NCI-H1436 treated with DMSO at 0.1 percent for 48 hours (cell line): ENCODE measurements at places on chromosomes 2 and 18.

DNA sequence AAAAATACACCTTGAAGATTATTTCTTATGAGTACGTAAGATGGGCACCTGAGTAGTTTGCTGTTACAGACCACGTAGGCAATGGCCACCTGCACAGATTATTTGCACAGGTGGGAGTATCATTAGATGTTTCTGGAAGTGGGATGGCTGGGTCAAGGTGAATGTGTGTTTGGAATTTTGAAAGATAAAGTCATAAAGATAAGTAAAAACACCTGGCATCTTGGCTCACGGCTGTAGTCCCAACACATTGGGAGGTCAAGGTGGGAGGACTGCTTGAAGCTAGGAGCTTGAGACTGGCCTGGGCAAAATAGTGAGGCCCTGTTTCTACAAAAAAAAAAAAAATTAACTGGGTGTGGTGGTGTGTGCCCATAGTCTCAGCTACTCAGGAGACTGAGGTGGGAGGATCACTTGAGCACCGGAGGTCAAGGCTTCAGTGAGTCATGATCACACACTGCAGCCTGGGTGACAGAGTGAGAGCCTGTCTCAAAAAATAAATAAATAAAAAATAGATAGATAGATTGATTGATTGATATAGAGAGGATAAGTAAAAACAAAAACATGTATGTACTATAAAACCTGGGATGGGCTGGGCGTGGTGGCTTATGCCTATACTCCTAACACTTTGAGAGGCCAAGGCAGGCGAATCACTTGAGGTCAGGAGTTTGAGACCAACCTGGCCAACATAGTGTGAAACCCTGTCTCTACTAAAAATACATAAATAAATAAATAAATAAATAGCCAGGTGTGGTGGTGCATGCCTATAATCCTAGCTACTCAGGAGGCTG is 30.4 kb downstream of the ODC1 start:
- no peak for DNase-seq

DNA sequence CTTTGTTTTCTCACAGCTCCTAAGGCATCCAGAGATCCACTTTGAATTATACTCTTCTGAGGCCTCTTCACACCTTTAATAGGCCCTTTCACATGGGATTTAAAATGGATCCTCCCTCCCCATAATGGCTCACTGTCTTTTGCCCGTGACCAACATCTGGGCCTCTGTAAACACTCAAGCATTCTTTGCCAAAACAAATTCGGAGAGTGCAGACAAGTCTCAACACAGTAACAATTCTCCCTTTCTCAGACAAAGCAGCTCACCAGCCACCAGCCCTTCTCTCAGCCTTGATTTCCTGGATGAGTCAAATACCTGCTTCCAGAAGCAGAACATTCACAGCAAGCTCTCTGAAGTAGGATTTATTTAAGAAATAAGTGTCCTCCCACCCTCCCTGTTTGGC is 14.0 kb upstream of the IMP4 start:
- DNase-seq = no peak

- DNase-seq = no peak
Observed at GRCh38 chr2:75799859-75800258, 89.1 kb upstream of the GCFC2 start.

DNA sequence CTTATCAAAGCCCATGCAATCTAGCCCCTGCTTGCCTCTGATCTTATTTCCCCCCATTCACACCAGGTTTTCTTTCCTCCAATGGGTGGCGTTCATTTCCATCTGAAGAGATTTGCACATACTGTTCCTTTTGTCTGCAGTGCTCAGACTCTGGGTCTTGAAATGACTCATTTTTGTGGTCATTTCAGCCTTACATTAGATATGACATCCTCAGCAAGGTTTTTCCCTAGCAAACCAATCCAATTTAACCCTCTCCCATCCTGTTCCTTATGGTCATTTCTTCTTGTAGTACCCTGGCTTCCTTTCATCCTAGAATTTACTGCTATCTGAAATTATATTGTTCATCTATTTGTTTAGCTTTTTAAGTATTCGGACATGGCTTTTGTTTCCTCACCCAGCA is 42.5 kb upstream of the SCN1A start:
- DNase-seq = no peak
